ENCODE measurements at places on chromosomes 16 and 17. TPM values are rescaled to one million over a fixed set of nuclear protein-coding genes. Genes with fewer than 3 reads are reported as not detected.

The TBC1D3B gene
- 0.85 TPM for total RNA-seq

The TSPAN10 gene
- total RNA-seq = 0.68 TPM

The UNC13D gene
- 3.2 TPM for total RNA-seq

The CIAO2B gene
- total RNA-seq = 188 TPM

The PRSS27 gene
- 0.09 TPM for total RNA-seq

The ECI1 gene
- total RNA-seq = 37.8 TPM

The ENPP7 gene
- total RNA-seq = not detected

Measured in dermis blood vessel endothelial cell (primary cell).